ENCODE measurements at places on chromosomes 2 and 18.
A peak's percentile ranks its signal among the peaks of the same experiment; 100 is the strongest.

DNA sequence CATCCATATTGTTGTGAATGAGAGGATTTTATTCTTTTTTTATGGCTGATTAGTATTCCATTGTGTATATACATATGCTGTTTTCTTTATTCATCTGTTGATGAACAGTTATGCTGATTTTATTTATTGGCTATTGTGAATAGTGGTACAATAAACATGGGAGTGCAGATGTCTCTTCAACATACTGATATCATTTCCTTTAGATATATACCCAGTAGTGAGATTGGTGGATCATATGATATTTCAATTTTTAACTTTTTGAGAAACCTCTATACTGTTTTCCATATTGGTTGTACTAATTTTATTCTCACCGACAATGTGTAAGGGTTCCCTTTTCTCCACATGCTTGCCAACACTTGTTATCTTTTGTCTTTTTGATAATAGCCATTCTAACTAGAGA, 144.5 kb downstream of the ADCYAP1 start:
- no peak for DNase-seq

- DNase-seq = no peak
Observed at GRCh38 chr18:37956902-37957301, 391.3 kb upstream of the CELF4 start.

DNA sequence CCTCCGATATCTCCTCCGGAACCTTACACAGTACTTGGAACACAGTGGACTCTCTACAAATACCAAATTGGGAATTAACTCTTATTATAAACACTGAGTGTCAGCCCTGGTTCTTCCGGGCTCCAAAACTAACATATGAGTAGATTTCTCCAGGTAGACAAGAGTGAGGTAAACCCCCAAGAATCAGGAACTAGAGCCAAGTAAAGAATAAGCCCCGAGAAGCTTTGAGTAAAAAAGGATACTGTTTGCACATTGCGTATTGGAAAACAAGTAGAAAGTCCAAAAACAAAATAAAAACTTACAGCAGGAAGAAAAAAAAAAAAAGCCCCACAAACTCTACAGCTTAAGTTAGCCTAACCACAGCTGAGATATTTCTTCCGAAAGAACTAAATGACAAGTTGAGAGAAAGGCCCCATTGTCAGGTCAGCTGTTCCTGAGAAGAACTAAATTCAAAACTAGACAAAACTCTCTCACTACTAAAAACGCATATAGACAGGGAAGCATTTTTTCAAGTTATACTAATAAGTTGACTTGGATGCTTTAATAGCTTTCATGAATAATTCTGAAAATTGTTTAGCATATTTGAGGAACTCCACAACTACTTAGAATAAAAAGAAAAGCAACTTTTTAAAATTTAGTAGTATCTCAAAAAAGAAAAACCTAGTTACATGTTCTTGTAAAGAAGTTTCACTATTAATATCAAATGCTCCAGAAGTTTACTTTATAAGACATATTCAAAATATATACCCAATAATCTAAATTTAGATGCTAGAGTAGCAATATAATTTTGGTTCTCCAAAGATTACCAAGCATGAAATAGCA, 4.3 kb upstream of the HAAO start:
- DNase-seq = no peak

- DNase-seq = no peak
Observed at GRCh38 chr2:198371921-198372543, 567.6 kb downstream of the PLCL1 start.

- DNase-seq = peak; percentile 89
Observed at GRCh38 chr2:66574701-66575624, 140.0 kb downstream of the MEIS1 start.

- no peak for DNase-seq
Observed at GRCh38 chr2:42216694-42217093, 47.5 kb downstream of the EML4 start.

- DNase-seq = no peak
Observed at GRCh38 chr2:31784868-31785267, 204.1 kb upstream of the SRD5A2 start.

DNA sequence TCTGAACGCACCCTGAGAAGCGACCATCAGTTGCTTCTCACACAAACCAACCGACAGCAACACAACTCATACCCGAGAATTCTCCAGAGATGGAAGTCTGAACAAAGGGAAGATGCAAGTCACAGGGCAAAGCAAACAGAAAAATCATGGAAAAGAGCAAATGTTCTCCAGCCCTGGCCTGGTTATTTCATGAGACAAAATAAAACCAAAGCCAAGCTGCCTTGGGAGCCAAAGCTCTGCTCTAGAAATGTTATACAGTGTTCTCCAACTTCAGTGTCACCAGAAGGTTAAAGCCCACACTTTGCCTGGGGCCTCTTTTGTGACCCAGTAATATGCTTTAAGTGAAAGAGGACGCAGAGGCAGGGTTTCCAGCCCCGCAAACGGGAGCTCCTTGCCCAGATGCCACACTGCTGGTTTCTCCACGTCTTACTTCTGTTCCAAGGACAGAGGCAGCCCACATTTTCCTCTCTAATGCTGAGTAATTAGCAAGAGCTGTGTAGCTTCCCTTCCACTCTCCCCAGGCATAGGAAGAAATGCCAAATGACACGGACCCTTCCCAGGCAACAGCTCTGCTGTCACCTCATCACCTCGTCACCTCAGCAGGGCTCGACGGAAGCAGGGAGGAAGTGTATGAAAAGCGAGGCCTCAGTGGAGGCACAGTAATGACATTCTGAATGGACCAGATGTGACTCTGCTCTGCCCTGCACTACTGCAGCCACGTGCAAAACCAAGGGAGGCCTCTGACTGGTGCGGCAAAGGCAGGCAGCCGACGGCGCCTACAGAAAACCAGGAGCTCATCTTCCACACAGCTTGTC, 64.7 kb downstream of the FBXO15 start:
- no peak for DNase-seq

- DNase-seq = no peak
Observed at GRCh38 chr2:96830044-96830562, 13.7 kb downstream of the ANKRD23 start.

DNA sequence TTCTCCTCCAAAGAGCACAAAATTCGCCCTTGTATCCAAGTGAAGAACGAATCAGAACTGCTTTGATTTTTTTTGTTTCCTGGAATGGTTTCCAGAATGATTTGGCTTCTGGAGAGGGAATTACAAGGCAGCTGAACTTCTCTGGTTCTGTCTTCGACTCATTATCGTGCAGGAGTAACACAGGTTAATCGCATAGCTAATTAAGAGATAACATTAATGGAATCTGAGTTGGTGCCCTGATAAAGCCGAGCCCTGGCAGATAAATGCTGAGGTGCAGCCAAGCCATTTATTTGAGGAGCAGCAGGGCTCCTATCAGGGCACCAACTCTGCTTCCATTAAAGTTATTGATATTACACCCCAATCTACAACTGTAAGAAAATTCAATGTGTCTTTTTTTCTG, 433.7 kb downstream of the ZNF521 start:
- no peak for DNase-seq

DNA sequence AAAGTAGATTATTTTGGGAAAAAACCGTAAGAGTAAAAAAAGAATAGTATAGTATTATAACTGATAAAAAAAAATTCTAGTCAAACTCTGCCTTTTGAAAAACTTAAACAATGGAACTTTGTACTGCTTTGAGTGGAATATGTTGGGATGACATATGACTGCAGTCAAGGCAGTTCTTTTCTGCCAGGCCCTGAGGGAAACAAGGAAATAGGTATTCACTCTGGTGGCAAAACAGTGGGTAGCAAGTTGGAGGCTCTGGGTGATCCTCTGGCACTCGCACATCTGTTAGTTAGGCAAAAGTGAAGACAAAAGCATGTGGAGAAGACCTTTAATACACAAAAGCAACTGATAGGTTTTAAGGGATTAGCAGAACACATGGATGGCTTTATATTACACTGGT, 102.2 kb downstream of the ARHGEF33 start:
- DNase-seq = no peak

- no peak for DNase-seq
Observed at GRCh38 chr18:10878703-10879102, 270.7 kb downstream of the PIEZO2 start.

DNA sequence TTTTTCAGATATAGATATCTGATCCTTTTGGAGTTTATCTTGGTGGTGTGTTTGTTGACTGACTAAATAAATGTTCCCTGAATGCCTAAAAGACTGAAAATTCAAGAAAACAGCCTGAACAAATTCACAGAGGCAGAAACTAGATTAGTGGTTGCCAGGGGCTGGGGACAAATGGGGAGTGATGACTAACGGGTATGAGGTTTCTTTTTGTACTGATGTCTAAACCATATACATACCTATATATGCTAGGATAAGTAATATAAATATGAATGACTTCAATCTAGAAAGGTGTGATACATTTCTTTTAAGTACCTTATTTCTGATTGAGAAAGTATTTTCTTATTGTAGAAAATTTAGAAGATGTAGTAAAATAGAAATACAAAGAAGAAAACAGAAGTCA, 176.9 kb upstream of the PGAP1 start:
- DNase-seq = no peak

GRCh38 chr18:32906506-32907310, 133.9 kb upstream of the KLHL14 start:
- no peak for DNase-seq

- DNase-seq = no peak
Observed at GRCh38 chr2:177264209-177264692, 276 bp downstream of the NFE2L2 start.

DNA sequence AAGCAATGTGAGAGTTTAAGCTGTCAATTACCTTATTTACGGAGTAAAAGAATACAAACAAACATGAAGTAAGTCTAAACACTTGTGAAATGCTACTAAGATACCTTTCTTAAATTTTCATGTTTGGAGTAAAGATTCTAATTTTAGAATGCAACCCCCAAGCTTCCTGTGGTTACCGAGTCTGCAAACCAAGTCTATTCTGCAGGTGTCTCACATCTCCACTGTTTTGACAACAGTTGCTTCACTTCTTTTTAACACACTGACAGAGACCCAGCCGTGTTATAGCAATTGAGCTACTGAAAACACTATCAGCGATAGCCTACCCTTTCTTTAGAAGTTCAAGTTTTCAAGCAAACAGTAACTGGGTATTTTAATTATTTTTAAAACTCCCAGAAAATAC, 608.3 kb downstream of the ERBB4 start:
- DNase-seq = no peak

GRCh38 chr2:140589696-140590095, 1541.1 kb downstream of the LRP1B start:
- no peak for DNase-seq

DNA sequence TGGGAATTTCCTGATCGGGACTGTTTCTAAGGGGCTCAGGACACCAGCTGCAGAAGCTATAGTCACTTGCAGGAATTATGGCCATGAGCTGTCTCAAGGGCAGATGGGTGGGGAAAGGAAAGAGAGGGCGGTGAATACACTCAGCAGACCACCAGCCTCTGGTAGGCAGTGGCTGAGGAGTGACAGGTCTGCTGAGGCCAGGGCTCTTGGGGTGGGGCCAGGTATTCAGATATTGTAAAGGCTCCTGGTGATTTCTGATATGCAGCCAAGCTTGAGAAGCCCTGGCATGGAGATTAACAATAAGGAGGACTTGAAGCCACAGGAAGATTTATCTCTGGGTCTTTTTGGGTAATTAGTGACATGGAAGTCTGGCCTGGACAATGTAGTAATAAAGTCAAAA, 145.3 kb upstream of the AQP4 start:
- no peak for DNase-seq

- no peak for DNase-seq
Observed at GRCh38 chr18:70273021-70273420, 15.8 kb upstream of the SOCS6 start.

DNA sequence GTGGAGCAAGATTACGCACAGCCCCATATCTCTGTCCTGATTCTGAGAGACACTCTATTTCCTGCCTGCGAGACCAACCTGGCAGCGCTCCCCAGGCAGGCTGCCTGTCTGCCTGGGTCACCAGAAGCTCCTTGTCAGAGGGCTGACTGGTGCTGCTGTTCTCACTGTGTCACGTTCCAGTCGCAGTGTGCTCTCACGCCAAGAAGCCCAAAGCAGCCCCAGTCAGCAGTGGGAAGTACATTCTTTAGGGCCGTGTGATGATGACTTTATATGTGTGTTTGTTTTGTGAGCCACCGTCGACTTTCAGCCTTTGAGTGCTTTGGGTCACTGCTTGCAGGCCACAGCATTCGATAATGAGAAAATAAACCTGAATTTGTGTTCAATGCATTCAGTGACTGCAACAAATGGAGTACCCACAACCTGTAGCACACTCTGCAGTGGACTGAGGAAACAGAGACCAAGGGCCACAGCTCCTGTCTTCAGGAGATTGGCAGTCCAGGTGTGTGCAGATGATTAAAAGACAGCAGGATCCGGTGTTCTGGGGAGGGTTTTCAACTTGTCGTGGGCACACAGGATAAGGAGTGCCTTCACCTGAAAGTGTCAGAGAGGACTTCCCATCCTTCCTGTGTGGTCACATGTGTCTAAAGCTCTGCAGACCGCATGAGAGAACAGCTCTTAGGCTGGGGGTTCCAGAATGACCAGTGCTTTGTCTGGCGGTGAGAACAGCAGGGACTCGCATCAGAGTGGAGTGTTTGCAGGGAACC, 4.8 kb downstream of the TNFRSF11A start:
- no peak for DNase-seq

DNA sequence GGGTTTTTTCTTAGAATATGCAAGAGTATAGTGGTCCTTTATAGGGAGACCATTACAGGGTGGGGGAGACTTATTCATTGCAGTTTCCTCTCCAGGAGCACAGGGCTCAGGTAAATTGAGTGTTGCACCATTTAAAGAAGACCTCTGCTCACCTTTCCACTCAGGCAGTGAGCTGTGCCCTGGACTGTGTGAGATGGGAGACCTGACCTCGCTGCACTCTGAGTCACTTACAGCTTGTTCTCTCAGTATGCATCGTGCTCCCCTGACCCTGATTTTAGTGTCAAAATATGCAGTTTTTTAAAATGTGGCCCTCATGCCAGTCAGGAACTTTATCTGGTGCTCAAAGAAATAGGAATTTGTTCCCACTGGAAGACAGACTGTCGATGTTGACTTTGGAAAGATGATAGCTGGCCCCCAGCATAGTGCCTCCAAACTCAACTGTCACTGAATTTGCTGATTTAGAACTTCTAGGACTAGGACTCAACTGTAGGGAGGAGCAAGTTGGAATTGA, 146.7 kb upstream of the EPAS1 start:
- DNase-seq = no peak

DNA sequence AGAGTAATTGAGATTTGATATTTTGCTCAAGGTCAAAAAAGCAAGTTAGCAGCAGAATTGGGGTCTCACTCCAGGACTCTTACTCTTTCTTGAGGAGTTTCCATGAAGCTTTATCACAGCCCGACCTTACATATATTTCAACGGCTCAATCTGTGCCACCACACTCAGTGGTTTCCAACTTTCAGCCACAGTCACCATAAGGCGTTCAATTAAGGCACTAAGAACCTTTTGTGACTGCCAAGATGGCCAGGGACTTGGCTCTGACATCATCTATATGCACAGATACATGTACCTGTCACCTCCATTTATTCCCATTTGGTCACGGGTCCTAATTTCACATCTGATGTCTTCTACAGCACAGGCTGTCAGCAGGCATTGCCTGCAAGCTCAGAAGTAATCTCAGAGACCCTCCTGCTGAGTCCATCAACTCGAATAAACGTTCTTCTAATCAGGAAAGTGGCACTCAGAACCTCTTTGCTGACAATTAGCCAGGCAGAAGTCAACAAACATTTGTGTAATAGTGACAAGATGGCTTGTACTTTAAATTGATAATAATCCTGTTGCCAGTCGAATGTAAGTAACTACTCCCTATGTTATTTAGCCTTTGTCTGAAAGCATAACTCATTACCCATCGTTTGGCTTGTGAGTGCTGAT, 16.1 kb downstream of the DYTN start:
- no peak for DNase-seq
